Stimulated activated CD4-positive, alpha-beta T cell treated with anti-CD3 and anti-CD28 coated beads, Interleukin-15, amount 100 ng/mL, for 48 hours (primary cell): ENCODE measurements at places on chromosomes 11 and 22.

DNA sequence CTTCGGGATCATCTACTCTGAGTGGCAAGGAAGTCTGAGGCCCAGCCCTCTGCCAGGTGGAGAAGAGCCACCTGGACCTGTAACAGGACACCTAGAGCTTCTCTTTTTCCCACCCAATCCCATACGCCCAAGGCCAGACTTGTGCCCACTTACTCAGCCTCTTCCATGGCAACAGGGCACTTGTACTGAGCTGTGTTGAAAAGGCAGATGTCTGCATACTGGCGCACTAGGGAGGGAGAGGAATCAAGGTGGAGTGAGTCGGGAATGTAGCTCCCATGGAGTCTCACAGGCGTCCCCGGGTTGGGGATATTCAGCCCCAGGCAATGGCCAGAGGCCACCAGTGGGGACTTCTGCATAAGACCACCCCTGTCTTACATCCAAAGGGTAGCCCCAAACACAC, 36.1 kb downstream of the TPBGL start:
- DNase-seq, result no peak

DNA sequence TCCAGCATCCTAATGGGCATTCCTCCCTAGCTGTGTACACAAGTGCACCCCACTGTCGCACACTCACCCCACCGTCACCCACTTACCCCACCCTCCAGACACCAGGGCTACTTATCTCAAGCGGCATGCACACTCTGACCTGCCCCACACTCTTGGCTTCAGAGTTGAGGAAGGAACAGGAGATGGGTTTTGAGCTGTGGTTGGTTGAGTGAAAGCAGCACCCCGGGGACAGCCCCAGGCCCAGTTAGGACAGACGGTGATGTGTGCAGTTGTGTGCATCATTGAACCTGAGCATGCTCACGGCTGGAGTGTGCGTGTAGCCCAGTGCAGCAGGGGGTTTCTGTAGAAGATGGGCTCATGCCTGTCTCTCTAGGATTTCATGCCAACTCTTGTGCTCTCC, 32.5 kb downstream of the AHNAK start:
- no peak for DNase-seq

GRCh38 chr11:64343767-64344559, 4.0 kb downstream of the CCDC88B start:
- no peak for DNase-seq

- no peak for DNase-seq
Measured at GRCh38 chr11:32435511-32435941, at the start of gene WT1. Gene WT1, minus strand, starts transcription at chr11:32435539.

- DNase-seq, result no peak
Measured at GRCh38 chr11:131522851-131523250, 152.4 kb downstream of the NTM start.

GRCh38 chr11:111162305-111162704, 83.2 kb upstream of the POU2AF2 start:
- DNase-seq, result no peak

GRCh38 chr11:117945047-117945810, 16.0 kb upstream of the TMPRSS13 start:
- DNase-seq, result no peak

DNA sequence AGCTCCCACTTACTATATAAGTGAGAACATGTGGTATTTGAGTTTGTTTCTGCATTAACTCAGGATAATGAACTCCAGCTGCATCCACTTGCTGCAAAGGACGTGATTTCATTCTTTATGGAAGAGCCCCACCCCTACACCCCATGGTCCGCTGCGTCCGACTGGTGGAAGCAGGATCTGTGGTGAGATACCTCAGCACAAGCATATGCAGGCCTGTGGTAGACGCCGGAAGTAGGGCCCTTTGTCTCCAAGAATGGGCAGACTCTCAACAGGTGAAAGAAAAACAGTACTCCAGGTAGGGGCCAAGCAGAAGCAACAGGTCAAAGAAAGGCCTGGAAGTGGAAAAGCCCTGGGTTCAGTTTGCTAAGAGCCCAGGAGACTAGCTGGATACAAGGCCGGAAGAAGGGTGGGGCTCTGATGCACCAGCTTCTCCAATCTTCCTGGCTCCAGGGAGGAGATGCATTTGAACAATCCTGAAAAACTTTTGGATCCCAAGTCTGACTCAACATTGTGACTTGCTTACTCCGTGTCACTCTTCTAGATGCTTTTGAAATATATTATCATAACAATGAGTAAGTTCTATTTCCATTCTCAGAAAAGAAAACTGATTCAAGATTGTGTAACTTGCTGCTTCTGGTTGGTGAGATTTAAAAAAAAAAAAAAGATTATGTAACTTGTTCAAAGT, 30.4 kb downstream of the NEAT1 start:
- no peak for DNase-seq

DNA sequence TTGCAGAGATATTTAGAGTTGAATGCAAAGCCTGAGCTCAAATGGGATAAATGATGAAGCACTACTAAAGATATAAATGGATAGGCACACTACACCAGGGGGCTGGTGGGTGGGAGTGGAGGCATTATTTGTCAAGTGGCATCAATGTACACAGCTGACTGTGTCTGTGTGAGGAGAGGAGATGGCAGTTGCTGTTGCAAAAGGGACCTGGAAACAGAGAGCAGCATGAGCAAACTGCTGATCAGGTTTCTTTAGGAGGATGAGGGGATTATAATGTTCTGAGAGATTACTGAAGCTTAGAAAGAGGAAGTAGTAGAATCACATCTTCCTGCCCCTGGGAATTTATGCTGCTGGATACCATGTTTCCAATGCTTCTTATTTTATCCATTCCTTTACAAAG, 39.4 kb upstream of the LIN7C start:
- no peak for DNase-seq

- no peak for DNase-seq
Measured at GRCh38 chr11:119431523-119431922, 8.6 kb upstream of the THY1 start.

DNA sequence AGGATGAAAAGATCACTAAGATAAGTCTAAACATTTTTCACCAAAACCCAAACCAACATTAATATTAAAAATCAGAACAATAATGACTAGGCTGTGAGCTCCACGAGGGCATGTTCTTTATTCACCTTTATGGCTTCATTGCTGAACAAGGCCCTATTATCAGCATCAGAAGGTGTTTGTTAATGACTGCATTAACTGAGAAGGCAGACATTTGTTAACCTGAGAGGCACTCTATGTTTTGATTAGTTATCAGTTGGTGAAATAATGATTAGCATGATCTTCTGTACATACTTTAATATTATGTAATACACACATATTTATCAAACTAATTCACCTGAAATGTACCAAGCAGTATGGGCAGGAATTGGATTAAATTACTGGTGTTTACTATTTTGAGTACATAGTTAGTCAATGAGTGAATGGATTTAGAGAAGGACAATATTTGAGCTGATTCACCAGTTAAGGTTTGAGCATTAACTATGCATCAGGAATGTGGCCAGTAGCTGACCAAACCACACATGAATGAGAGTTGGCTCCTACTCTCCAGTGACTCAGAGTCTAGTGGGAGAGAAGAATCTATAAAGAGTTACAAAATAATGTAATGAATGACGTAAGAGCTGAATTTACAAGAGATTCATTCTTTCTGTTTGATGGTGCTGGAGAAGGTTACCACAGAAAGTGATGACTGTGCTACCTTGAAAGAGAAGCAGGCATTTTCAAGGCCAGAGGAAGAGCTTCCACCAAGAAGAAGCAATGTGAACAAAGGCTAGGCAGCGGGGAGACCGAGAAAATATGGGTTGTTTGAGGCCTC, 6.7 kb downstream of the IL18 start:
- DNase-seq, result no peak
